Stomach (tissue), 19 donors: ENCODE measurements at places on chromosomes 1 and 21. TPM values are rescaled to one million over a fixed set of nuclear protein-coding genes. Genes with fewer than 3 reads are reported as not detected.

DNA sequence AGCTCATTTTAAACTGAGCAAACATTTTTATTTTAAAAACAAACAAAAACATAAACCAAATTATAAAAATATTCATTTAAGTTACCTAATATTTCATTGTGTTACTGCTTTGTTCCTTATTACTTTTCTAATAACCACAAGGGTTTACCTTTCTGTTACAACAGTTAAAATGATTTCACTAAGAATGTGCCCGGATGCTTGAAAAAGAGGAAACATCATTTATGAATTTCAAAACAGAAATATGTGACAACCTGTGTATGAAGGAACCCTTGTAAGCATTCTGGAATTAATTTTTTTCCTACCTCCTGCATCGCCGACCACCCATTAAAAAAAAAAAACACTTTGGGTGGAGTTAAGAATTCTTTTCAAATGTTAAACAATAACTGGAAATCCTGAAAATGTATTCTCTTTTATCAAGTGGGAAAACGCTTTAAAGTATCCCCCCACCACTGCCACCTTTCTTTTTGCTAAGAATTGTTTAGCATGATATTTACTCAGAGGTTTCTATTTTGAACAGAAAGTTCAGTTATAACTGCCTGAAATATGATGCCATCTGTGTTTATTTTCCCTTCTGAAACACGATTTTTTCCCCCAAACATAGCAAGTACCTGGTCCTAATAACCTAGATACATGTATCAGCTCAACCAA, 9.1 kb downstream of the CYYR1 start:
- DNase-seq = no peak

DNA sequence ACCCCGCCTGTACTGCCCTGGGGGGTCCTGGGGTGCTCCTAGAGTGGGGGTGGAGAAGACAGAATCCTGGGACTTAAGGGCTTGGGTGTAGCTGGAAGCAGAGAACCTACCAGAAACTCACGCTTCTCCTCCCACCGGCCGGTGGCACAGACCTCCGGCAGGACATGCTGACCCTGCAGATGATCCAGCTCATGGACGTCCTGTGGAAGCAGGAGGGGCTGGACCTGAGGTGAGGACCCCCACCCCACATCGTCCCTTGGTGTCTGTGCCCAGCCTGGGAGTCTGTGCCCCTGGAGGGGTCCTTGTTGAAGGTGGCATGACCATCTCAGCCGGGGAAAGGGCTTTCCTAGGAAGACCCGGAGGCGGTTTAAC, 70.8 kb downstream of the PIK3CD start:
- no peak for DNase-seq

DNA sequence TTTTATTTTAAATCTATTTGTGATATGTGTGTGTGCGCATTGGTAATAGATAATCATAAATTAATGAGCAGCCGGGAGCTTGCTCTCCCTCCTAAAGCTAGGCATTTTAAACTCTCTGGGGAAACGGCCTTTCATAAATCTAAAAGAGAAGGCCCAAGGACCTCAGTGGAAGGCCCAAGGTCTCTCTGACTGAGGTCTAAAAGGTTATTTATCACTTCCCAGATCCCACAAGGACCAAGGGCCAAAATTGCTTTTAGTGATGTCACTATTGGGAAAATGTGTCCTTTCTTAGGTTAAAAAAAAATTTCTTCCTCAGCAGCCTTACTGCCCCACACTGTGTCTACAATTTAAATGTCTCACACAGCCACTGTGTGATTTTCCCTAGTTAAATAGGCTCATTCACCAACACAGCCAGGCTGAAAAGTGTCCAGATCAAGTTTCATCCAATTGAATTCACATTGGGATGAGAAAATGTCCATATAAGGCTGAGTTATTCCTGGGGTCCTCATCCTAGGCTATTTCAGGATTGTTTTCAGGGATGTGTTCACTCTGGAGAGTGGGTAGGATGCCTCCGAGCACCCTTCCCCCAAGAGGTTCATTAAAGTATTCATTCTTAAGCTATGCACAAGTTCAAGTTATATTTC, 46.1 kb downstream of the SLC44A3 start:
- DNase-seq = no peak

DNA sequence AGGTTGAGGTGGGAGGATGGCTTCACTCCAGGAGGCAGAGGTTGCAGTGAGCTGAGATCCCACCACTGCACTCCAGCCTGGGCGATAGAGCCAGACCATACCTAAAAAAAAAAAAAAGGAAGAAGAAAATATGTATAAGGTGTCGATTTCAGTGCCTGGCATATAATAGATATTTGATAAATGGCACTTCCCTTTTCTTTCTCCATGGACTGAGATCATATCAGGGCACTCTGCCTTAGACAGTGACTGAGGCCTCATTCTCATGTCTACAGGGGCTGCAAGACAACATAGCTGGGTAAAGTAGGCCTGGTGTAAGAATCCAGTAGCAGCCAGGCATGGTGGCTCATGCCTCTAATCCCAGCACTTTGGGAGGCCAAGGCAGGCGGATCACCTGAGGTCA, 21.2 kb downstream of the PCAT6 start:
- DNase-seq = no peak

DNA sequence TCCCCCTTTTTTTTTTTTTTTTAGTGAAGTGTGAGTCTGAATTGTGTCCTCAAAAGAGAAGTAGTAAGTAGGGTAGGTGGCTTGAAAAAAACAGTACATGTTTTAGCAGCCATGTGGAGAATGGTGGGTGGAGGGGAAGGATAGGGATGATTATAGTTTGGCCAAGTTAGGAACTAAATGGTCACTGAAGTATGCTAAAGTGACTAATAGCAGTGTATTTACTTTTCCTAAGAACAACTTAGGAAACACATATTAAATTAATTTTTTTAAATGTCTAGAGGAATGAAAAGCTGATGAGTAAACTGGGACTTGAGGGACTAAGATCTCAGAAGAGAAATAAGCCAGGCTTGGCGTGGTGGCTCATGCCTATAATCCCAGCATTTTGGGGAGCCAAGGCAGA, 55.5 kb downstream of the PLA2G4A start:
- no peak for DNase-seq

DNA sequence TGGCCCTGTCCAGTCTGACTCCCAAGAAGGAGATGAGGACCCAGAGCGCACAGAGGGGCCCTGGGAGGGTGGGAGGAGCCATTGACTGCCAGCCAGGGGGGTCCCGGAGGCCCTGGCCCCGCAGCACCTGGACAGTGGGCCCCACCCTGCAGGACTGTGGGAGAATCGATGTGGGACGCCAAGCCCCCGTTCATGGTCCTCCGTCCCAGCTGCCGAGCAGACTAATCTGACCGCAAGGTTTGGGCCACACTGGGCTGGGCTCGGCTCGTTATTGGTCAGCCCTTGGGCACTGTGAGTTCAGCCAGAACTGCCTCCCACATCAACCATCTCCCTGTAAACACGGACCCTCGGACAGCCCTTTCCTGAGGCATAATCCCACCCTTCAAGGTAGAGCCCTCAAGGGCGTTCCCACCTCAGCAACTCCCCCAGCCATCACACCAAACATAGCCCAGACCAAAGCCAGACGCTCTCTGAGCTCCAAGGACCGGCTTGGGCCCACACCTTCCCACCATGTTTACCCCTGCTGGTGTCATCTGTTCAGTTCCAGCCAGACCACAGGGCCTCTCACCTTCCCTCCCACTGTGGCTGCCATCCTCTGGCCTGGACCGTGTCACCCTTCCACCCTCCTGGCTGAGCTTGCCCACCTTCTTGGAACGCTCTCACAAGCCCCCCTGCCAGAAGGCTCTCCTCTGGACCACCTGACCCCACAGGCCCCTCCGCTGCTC, 16.2 kb upstream of the POFUT2 start:
- no peak for DNase-seq

- no peak for DNase-seq
These were observed 15.9 kb downstream of the WNT3A start for GRCh38 chr1:228022571-228023293.

- DNase-seq = no peak
These were observed 11.2 kb downstream of the ALX3 start for GRCh38 chr1:110059133-110059863.

- no peak for DNase-seq
These were observed 94.5 kb downstream of the SYT2 start for GRCh38 chr1:202615501-202616354.

DNA sequence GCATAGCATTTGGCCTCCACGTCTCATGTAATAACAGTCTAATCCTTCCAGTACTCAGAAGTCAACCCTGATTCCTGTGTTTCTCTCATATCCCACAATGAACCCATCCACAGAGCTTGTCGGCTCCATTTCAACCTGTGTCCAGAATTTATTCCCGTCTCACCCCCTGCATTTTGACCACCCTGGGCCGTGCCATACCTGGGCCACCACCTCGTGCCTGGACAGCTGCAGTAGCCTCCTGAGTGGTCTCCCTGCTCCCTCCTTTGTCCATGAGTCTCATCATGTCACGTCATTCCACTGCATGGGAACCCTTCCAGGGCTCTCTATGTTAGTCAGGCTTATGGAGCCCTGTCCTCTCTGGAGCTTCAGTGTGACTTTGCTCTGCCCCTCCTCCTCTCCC, 670.6 kb downstream of the PTPRU start:
- no peak for DNase-seq

DNA sequence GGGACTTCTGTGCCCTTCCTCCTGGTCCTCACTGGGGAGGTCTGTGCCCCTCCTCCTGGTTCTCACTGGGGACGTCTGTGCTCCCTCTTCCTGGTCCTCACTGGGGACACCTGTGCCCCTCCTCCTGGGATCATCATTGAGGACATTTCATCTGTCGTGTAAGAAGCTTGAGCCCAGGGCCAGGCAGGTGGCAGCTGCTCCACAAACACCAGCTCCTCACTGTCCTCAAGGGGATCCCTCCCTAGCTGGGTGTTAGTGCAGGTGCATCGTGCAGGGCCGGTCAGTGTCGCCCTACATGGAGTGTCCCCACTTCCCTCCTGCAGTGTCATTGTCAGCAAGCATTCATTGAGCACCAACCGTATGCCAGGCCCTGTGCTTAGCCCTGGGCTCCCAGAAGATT, 312.7 kb downstream of the PTPRU start:
- DNase-seq = no peak

C2CD2 gene
- total RNA-seq = 30.8 TPM

GPR157 gene
- 7.0 TPM for total RNA-seq
